Activated T-helper 9 cell treated with anti-CD3 and anti-CD28 coated beads, Interleukin-2, amount 50 U/mL, for 16 hours (primary cell): ENCODE measurements at places on chromosomes 7 and 10.

DNA sequence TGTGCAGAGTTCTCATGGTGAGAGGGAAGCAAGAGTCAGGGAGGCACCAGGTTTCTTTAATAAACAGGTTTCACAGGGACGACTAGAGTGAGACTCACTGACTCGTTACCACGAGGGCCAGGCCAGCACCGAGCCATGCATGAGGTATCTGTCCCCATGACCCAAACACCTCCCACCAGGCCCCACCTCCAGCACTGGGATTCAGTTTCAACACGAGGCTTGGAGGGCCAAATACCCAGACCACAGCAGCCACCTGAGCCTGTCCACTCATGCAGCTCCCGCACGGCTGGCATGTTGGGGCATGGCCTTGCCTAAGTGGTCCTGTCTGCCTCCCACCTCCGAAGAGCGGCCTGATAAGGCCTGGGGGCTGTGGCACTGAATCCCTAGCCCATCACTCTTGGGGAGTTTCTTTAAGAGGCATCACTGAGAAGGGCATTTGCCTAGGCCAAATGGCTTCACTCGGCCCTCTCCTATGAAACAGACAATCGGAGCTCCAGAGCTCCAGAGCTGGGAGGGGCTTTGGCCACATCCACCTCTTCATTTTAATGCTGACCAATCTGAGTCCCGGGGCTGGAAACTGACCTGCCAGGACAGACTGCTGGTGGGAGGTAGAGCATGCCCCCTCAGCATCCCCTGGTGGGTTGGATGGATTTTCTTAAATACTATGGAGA is 157.8 kb downstream of the DNAJB6 start:
- DNase-seq = no peak

- no peak for DNase-seq
These were observed 702.8 kb downstream of the PARD3 start for GRCh38 chr10:34112171-34112782.

- DNase-seq = no peak
These were observed 86.5 kb downstream of the FOXL3 start for GRCh38 chr7:376306-377079.

DNA sequence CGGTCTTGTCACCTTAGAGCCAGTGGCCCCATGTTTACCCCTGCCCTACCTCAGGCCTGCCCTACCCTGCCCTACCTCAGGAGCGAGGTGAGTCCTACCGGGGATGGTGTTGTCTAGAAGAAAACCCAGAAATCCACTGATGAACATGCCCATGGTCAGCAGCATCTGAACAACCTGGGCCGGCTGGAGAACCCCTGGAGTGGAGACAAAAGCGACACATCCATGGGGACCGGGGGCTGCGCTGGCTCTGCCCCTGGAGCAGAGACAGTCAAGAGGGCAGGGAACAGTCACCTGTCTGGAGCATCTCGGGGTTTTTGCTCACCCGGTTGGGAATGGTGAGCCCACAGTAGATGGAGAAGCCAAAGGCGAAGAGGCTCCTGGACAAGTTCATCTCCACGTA is 36.3 kb downstream of the STRA8 start:
- DNase-seq = no peak

DNA sequence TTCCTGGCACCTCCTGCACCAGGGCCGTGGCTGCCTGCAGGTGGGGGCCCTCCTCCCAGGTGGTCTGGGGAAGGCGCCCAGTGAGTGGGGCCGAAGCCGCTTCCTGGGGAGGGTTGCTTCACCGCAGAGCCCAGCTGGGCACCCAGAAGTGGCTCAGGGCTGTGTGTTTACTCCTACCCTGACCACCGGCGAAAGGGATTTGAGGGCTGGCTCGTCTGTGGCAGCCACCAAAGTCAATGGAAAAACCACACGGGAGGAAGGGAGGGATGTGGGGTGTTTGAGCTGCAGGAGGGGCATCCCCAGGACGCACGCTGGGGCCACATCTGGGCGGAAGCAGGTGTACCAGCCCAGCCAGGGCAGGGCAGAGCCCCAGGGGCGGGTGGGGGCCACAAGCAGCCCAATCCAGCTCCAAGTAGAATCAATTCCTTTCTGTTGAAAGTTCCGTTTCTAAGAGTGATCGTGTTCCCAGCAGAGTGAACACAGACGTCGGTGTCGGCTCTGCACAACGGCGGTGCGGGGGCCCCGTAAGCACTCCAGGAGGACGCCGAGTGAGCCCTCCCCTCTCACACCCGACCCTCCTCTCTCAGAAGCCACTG is 69.9 kb downstream of the FOXL3 start:
- DNase-seq = no peak

- no peak for DNase-seq
These were observed 392.1 kb upstream of the PODXL start for GRCh38 chr7:131948434-131949053.

DNA sequence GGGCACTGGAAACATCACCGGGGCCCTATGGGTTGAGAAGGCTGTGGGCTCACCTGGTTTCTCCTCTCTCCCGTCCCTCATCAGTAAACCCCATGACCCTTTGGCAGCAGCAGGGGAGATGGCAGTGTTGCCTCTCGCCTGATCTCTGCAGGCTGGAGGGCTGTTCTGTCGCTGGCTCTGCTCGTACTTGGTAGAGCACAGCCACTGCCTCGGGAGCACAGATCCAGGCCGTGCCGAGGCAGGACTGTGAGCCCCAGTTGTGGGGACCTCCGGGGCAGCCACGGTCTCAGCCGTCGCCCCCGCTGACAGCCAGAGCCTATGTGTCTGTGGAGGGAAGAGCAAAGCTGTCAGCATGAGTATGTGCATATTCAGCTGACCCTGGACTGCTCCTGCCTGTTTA is 94.9 kb downstream of the PTPRE start:
- no peak for DNase-seq

DNA sequence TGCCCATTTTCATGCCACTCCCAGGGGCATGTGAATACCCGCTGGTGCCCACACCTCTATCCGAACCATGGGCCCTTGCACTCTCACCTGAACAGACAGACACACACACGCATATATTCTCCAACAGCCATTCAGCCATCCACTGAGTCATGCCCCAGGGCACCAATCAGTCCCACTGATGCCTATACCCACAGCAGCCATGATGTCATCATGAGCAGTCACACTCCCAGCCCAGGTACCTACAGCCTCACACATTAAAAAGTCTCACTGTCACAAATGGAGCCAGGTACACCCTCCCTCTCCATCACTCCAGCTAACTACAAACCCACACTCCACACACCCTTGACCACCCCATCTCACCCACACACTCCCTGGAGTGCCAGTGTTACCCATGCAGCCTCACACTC is 12.2 kb downstream of the VSIR start:
- peak; percentile 37 for DNase-seq

GRCh38 chr7:155644971-155645509 is 579 bp downstream of the RBM33 start:
- peak; percentile 10 for DNase-seq

DNA sequence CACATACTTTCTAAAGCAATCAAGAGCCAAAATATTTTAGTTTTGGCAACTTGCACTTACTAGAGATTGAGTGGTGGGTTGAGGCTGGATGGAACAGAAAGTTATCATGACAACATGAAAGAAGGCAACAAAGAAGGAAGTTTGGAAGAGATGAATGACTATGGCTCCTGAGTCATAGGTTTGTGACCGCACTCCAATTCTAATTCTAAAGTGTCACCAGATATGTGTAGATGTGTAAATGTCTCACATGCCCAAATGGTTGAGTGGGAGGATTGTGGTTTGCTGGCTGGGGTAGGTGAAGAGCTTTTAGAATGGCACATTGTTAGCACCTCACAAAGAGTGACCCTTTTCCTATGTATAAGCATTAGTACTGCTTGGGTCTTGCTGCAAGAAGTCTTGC is 20.2 kb downstream of the TAS2R16 start:
- no peak for DNase-seq

DNA sequence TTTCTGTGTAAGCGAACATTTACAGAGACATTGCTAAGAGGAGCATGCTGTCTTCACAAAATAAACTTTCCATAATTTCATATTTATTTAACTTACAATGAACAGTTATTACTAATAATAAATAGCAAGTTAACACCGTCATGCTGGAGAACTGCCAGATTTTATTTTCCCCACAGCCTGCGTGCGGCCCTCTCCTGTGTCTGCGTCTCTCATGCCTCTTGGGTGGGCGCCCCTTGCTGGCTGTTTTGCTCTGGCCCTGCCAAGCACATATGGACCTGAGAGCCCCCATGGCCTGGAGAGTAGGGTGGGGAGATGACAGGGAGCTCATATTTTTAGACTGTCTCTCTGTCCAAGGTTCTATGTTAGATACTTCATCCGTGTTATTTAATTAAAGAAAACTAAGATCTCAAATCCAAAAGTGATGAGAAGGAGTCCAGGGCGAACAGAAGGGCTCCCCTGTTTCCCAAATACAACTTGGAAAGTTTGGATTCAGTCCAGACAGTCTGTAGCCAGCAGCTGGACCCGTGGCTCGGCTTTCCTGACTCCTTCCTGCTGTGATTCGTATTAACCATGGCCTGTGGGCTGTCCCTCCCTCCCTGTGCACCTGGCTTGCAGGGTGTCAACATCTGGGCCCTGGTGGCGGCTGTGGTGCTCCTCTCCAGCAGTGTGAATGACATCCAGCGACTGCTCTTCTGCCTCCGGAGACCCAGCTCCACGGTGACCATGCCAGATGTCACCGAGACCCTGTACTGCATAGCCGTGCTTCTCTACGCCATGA is 20.5 kb downstream of the FBH1 start:
- DNase-seq = no peak

- DNase-seq = no peak
These were observed 455.8 kb downstream of the XPNPEP1 start for GRCh38 chr10:109467551-109467950.

DNA sequence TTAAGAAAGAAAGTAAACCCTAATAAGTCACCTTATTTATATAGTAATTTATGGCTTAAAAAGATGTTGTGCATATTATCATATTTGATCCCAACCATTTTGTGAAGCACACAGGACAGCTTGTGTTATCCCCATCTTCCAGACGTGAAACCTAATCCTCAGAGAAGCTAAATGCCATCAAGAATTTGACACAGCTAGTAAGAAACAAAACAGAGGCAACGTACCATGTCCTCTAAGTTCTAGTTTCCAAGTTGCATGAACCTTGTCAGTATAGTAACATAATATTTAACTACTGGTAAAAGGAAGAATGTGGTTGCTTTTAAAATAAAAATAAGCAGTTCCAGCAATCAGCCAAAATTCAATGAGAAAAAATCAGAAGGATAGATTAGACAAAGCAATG is 41.5 kb downstream of the PTN start:
- no peak for DNase-seq

DNA sequence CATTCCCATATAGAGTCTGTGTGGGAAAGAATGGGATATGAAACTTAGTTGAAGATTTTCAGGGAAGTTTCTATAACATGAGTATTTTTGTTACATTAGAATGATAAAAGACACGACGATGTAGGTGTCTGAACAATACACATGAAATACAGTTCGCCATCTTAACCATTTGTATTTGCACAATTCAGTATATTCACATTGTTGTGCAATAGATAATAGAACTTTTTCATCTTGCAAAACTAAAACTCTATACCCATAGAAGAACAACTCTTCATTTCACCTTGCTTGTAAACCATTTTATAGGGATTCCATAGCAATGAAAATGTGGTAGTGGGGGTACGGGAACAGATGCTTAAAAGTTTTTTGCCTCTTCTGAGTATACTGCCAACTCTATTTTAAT is 32.8 kb downstream of the SLC39A12 start:
- DNase-seq = no peak

DNA sequence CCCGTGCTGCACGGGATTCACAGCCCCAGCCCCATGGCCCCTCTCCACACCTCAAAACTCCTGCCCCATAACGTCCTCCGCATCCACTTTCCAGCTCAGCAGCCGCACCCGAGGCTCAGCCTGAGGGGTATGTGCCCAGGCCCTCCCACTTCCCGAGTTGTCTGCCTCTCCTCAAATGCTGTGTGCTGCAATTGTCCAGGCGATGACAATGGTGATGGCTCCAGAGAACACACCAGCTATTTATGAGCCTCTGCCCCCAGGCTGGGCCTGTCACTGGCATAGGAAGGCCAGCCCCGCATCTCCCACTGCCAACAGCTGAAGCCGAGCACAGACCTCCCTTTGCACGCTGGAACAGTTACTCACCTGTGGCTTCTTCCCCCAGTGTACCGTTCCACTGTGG is 2.4 kb upstream of the LDB3 start:
- no peak for DNase-seq
